ENCODE measurements at places on chromosomes 16 and 17.
A peak's percentile ranks its signal among the peaks of the same experiment; 100 is the strongest.

GRCh38 chr16:69095193-69095592, 10.3 kb upstream of the HAS3 start:
- peak; percentile 66 for DNase-seq

GRCh38 chr16:3594316-3595109, 16.9 kb downstream of the SLX4 start:
- DNase-seq: no peak

- no peak for DNase-seq
These were observed 3.4 kb upstream of the SOX15 start for GRCh38 chr17:7593296-7593695.

- no peak for DNase-seq
These were observed 8.8 kb upstream of the ROGDI start for GRCh38 chr16:4811242-4811641.

DNA sequence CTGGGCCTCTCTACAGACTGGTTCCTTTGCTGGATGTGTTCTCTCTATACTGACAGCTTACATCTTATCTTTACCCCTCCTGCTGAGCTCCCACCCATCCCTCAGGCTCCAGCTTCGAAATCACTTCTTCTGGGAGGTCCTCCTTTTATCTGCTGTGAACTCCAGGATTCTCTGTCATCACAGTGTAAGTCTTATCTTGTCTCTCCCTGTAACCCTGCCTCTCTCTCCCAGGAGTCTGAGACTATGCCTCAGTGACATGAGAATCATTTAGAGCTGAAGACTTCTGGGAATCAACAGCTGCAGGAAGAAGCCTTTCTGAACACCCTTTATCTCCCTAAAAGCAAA, 148.1 kb upstream of the HS3ST3A1 start:
- no peak for DNase-seq
